ENCODE measurements at places on chromosomes 1 and 21.

DNA sequence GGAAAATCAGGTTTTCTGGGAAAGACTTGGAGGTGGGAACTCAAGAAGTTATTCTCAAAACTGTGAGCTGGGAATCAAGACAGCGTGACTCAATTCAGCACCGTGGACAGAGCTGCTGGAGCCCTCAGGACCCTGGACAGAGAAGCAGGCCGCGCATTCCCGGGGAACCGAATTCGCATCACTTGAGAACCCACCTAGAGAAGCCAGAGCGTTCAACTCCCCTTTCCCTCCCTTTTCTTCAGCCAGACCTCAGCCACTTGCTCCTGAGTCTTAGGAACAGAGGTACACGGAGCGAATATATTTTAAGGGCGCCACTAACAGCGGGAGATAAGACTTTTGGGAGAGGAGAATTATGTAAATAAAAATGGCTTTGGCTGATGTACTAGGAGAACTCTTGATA is 2.0 kb upstream of the LIN28A start:
- peak; percentile 48 for DNase-seq

DNA sequence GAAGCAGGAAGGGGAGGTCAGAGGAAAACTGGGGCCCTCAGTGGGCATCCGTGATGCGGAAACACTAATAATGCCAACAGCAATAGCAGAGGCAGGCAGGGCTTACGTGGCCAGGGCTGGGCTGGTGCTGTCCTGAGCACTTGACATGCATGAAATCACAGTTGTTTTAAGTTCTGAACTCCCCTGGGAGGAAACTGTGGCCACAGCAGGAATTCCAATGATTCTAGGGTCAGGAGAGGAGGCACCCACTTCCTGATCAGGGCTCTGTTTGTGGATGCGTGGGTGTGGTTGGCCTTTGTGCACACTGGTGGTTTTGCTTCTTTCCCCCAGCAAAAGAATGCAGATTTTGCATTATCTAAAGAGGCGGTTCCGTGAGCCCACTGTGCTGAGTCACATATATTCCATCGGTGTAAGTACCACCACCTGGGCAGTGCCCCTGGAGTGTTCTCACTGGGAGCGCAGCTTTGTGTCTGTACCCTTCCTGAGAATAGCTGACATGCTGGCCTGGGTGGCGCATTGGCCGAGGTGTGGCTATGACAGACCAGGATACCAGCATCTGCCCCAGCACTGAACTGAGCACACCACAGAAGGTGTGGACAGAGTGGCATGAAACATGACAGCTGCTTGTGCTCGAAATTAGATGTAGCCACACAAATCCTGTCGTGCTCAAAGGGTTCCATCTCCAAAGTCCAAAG is 71.0 kb downstream of the PDE9A start:
- no peak for DNase-seq

- DNase-seq, result no peak
Observed at GRCh38 chr1:117590273-117590925, 15.4 kb upstream of the TENT5C start.

GRCh38 chr1:47938520-47938919 is 58.7 kb downstream of the TRABD2B start:
- DNase-seq, result no peak

DNA sequence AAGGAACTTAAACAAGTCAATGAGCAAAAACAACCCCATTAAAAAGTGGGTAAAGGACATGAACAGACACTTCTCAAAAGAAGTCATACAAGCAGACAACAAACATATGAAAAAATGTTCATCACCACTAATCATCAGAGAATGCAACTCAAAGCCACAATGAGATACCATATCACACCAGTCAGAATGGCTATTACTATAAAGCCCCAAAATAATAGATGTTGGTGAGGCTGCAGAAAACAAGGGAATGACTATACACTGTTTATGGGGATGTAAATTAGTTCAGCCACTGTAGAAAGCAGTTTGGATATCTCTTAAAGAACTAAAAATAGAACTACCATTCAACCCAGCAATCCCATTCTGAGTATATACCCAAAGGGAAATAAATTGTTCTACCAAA is 51.2 kb downstream of the MRPL39 start:
- no peak for DNase-seq

DNA sequence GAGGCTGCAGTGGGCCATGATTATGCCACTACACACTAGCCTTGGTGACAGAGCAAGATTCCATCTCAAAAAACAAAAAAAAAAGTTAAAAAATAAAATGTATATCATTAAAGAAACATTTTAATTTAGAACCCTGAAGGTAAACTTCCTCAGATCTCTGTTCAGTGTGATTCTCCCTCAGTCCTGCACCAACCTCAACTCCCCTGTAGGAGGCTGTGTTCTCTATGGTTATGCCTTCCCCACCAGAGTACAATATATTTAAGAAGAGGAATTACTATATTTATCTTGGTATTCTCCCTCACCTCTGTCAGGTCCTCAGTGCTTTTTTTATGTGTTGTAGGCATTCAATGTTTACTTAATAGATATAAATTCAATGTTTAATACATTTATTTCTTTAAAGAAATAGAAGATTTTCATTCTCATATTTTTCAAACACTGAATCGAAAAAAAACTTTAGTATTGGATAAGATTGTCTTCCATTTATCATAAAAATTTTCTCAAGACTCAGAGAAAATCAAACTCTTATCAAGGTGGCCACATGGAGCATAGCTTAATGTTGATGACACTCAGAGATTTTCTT is 4.8 kb upstream of the LRRC8B start:
- peak; percentile 39 for DNase-seq

GRCh38 chr1:183124259-183124658 is 61.8 kb upstream of the LAMC2 start:
- no peak for DNase-seq

- no peak for DNase-seq
Observed at GRCh38 chr1:168964478-168964877, 142.0 kb upstream of the ATP1B1 start.

GRCh38 chr1:9051379-9051778 is 18.1 kb downstream of the SLC2A5 start:
- no peak for DNase-seq

DNA sequence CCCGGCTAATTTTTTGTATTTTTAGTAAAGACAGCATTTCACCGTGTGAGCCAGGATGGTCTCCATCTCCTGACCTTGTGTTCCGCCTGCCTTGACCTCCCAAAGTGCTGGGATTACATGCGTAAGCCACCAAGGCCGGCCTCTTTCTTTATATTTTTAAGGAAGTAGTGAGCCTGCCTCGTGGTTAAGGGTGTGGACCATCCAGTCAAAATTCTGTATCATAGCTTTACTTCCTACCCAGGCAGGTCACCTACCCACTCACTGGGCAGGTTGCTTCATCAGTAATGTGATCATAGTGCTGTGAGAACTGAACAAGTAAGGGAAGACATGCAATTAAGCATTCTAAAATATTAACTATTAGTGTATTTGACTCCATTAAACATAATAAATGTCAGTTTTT is 8.1 kb upstream of the ACOT7 start:
- no peak for DNase-seq

DNA sequence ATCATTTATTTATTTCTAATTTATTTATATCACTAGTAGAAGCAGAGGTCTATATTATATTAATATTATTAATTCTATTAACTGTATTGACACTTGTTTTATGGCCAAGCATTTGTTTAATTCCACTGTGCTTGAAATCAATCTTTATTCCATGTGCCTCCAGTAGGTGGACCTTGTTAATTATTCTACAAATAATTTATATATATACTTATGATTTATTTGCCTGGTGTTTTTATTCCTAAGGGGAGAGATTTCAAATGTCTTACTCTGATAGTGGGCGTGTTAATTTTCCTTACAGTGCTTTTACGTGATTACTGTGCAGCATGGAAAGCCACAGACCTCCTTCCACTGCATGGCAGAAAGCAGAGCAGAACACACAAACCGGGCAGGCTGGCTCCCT is 17.5 kb upstream of the OR6N2 start:
- DNase-seq, result no peak

DNA sequence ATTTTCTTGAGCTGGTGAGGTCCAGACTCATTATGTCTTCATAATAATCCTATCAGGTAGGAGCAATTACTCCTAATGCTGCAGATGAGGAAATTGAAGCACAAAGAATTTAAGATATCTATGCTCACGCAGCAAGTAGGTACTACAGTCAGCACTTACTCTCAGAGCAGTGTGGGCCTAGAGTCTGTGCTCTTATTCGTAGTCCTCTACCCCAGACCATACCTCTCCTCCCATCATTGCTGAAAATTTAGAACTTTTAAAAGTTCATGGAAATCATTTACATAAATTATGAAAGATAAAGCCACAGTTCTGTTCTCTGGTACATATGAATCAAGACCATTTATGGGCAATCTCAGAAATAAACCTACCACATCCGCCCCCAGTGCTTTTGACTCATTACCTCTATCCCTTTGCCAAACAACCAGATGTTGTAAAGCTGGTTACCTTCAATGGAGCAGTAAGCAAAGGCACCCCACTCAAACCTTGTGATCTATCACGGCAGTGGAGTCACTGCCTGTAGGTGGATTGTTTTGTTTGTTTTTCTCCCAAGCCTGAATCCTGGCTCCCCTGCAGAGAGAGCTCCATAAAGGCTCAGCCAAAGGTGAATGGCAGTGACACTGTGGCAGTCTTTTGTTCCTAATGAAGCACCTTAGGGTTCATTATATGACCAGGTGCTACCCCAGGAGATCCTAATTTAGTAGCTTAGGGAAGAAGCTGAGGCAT is 20.9 kb upstream of the MAN1A2 start:
- no peak for DNase-seq

GRCh38 chr1:98910827-98911226 is 93.8 kb downstream of the PLPPR5 start:
- DNase-seq, result no peak

GRCh38 chr1:234199476-234200127 is 173.7 kb upstream of the COA6 start:
- no peak for DNase-seq

DNA sequence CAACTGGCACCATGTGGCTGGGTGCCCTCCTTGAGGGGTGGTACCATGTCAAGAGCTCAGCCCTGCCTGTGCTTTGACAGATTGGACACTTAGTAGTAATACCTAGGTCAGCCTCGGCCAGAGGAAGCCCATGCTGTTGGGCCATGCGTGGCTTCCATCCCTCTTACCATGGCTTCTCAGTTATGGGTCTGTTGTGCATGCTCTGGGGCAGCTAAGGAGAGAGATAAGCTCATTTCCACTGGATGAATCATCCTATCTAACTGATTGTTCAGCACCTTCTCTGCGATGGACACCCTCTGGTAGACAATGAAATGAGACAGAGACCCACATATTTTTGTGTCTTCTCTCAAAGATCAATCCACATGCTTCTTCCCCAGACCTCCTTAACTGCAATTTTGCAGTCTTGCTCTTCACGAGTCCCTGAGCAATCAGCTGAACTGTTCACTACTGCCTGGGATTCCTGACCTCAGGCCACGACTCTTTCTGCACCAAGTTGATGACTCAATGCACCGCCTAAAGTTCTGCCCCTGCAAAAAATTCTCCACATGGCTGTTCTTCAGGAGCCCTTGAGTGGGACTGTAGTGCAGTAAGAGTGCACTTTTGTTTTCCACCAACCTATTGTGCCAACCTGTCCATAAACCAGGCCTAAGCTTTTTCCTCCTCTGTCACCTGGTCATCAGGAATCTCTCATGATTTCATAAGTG is 6.9 kb upstream of the TRIM62 start:
- DNase-seq, result no peak

DNA sequence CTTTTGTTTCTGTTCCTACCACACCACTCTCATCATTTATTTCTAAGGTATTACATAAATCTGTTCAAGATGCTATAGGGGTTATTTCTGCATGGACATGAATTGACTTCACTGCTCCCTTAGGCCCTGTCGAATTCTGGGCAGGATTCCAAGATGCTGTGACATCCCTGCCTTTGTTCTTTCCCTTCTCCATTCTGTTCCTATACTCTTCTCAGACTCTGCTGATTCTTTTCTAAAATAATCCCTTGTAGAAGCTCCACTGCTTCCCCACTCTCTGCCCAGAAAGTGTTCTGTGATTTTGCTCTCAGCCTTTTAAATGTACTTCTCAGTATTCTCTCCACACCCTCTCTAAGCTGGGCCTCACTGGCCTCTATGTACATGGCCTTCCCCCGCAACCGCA is 99.2 kb downstream of the PHTF1 start:
- DNase-seq, result no peak

- DNase-seq, result no peak
Observed at GRCh38 chr1:51559064-51559500, 40.0 kb upstream of the EPS15 start.

GRCh38 chr1:178143730-178144690 is 50.1 kb downstream of the RASAL2 start:
- no peak for DNase-seq

- DNase-seq, result no peak
Observed at GRCh38 chr1:27569088-27569460, 34.9 kb downstream of the AHDC1 start.

DNA sequence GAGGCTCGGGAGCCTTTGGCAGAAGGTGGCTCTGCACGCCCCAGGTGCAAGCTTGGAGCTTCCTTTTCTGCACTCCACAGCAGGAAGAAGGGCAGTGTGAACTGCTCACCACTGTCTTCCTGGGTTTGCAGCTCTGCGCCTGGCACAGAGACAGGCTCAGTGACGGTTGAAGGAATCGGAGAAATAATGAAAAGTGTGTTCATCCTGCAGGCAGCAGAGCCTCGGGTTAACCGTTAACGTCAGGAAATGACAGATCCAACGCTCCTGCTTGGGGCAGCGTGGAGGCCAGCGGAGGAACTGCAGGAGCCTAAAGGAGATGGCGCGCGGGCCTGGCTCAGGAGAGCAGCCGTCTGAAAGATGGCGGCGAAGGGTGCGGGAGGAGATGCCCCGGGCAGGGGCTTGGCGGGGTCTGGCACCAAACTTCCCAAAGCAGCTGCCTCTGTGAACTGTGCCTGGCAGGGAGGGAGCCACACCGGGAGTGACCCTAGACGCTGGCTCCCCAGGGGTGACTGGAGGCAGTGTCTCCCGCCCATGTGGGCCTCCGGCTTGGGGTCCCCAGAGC is 10.9 kb upstream of the SAMD11 start:
- DNase-seq, result no peak

GRCh38 chr1:181918880-181919525 is 142.5 kb downstream of the ZNF648 start:
- DNase-seq, result no peak

DNA sequence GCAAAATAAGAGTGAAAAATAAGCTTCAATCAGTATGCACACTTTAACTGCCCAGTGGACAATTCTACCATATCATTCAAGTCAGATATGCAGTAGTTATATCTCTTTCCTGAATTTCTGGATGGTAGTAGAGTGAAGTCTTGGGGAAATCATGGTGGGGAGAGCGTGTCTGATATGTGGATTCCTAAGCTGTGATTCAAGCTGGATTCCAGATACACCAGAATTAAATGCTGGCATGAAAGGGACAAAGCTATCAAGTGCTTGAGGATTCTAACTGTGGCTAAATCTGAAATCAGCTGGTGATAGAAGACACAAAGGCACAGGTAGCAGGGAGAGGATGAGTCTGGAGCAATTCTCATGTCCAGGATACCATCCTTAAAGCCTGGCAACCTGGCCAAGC is 323.5 kb downstream of the DUSP10 start:
- no peak for DNase-seq

DNA sequence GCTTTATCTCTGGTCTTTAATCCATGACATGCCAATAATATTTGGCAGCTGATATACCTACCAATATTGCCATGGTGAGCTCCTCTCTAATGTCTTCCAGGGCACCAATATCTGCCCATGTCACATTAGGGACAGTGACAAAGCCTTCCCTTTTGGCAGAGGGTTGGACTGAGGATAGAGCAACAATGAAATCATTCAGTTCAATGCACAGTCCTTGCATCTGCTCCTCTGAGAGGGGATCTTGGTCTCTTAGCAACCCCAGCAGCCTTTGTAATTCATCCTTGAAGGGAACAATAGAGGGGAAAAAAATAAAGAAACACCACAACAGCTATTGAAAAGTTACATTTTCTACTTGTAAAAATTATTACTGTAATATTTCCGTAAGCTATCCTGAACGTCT is 42.3 kb downstream of the NVL start:
- DNase-seq, result no peak

All from stimulated activated CD8-positive, alpha-beta memory T cell treated with anti-CD3 and anti-CD28 coated beads, Interleukin-7, amount 100 ng/mL, for 4 hours (primary cell).